ENCODE measurements at places on chromosomes 1 and 21. TPM values are rescaled to one million over a fixed set of nuclear protein-coding genes. Genes with fewer than 3 reads are reported as not detected.
A peak's percentile ranks its signal among the peaks of the same experiment; 100 is the strongest.

The FCRL4 gene
- not detected for total RNA-seq

The NR1I3 gene
- total RNA-seq: not detected

The DEGS1 gene
- total RNA-seq: 47.4 TPM

The CFHR3 gene
- total RNA-seq: 20.9 TPM

The SETSIP gene
- total RNA-seq: not detected

GRCh38 chr1:18190598-18190997 lies 83.0 kb downstream of the IGSF21 start:
- H3K27ac ChIP-seq: no peak overlapping the region
- H3K4me3 ChIP-seq: no peak overlapping the region
- H3K4me1 ChIP-seq: peaks cover 31% of the 10 kb centered on the region
- H3K36me3 ChIP-seq: no peaks in the 10 kb centered on the region
- peak; percentile 20 for DNase-seq
- H3K27me3 ChIP-seq: no peaks in the 10 kb centered on the region

DNA sequence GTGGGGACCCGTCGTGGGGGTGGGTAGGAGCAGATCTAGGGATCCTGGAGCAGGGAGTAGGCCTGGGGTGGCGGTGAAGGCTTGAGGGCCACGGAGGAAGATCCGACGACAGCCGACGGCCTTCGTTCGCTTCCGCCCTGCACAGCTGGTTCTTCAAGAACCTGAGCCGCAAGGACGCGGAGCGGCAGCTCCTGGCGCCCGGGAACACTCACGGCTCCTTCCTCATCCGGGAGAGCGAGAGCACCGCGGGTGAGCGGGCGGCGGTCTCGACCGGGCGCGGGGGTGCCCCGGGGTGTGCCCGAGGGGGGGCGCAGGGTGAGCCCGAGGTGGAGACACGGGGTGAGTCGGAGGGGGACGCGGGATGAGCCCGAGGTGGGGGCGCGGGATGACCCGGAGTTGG lies 16.5 kb upstream of the HDAC1 start:
- no peak overlapping the region for H3K27ac ChIP-seq
- H3K36me3 ChIP-seq: no peaks in the 10 kb centered on the region
- H3K4me1 ChIP-seq: peaks cover 9% of the 10 kb centered on the region
- DNase-seq: no peak
- H3K4me3 ChIP-seq: no peak overlapping the region

GRCh38 chr21:34639882-34640788 lies 25.2 kb upstream of the RCAN1 start:
- H3K27me3 ChIP-seq: no peaks in the 10 kb centered on the region
- no peaks in the 10 kb centered on the region for H3K36me3 ChIP-seq
- no peaks in the 10 kb centered on the region for H3K4me1 ChIP-seq
- no peak overlapping the region for H3K27ac ChIP-seq
- no peak overlapping the region for H3K4me3 ChIP-seq

- no peaks in the 10 kb centered on the region for H3K36me3 ChIP-seq
- no peaks in the 10 kb centered on the region for H3K27me3 ChIP-seq
- no peak for DNase-seq
- H3K27ac ChIP-seq: no peak overlapping the region
- no peaks in the 10 kb centered on the region for H3K4me1 ChIP-seq
- no peak overlapping the region for H3K4me3 ChIP-seq
Observed at GRCh38 chr1:193706766-193707165, 520.4 kb upstream of the B3GALT2 start.

- H3K36me3 ChIP-seq: no peaks in the 10 kb centered on the region
- DNase-seq: peak; percentile 21
- peaks cover 22% of the 10 kb centered on the region for H3K4me1 ChIP-seq
- no peak overlapping the region for H3K4me3 ChIP-seq
Observed at GRCh38 chr21:35294231-35294898, 245.3 kb upstream of the RUNX1 start.

GRCh38 chr1:34742667-34743270 lies 12.1 kb upstream of the GJB5 start:
- H3K4me3 ChIP-seq: no peak overlapping the region
- peaks cover 15% of the 10 kb centered on the region for H3K27me3 ChIP-seq
- peak; percentile 89 for DNase-seq

- H3K4me3 ChIP-seq: peak overlapping the region; percentile 47
- peaks cover 70% of the 10 kb centered on the region for H3K4me1 ChIP-seq
Observed at GRCh38 chr1:39898191-39898590, 3.5 kb downstream of the MYCL start.

DNA sequence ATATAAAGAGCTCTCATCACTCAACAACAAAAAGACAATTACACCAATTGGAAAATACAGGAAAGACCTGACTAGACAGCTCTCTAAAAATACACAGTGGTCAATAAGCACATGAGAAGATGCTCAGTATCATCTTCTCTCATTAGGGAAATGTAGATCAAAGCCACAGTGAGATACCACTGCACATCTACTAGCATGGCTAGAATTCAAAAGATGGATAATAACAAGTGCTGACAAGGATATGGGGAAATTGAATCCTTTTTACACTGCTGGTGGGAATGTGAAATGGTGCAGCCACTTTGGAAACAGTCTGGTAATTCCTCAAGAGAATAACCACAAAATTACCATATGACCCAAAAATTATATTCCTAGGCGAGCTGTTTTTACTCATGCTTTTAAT lies 9.4 kb downstream of the ACOT7 start:
- no peaks in the 10 kb centered on the region for H3K36me3 ChIP-seq
- no peak overlapping the region for H3K4me3 ChIP-seq
- DNase-seq: no peak
- H3K27ac ChIP-seq: no peak overlapping the region
- H3K27me3 ChIP-seq: no peaks in the 10 kb centered on the region

GRCh38 chr1:24659993-24660665 lies 17.0 kb downstream of the SRRM1 start:
- H3K27ac ChIP-seq: no peak overlapping the region
- DNase-seq: no peak
- no peak overlapping the region for H3K4me3 ChIP-seq
- peaks cover 72% of the 10 kb centered on the region for H3K36me3 ChIP-seq
- no peaks in the 10 kb centered on the region for H3K4me1 ChIP-seq
- H3K27me3 ChIP-seq: no peaks in the 10 kb centered on the region

- H3K27ac ChIP-seq: no peak overlapping the region
- no peak overlapping the region for H3K4me3 ChIP-seq
- H3K4me1 ChIP-seq: no peaks in the 10 kb centered on the region
- no peak for DNase-seq
- H3K27me3 ChIP-seq: no peaks in the 10 kb centered on the region
Observed at GRCh38 chr1:14844356-14844755, 245.9 kb downstream of the KAZN start.

- no peaks in the 10 kb centered on the region for H3K27me3 ChIP-seq
- H3K4me3 ChIP-seq: no peak overlapping the region
- H3K4me1 ChIP-seq: no peaks in the 10 kb centered on the region
- no peaks in the 10 kb centered on the region for H3K36me3 ChIP-seq
- DNase-seq: no peak
- no peak overlapping the region for H3K27ac ChIP-seq
Observed at GRCh38 chr21:37183749-37184148, 83.4 kb downstream of the VPS26C start.

DNA sequence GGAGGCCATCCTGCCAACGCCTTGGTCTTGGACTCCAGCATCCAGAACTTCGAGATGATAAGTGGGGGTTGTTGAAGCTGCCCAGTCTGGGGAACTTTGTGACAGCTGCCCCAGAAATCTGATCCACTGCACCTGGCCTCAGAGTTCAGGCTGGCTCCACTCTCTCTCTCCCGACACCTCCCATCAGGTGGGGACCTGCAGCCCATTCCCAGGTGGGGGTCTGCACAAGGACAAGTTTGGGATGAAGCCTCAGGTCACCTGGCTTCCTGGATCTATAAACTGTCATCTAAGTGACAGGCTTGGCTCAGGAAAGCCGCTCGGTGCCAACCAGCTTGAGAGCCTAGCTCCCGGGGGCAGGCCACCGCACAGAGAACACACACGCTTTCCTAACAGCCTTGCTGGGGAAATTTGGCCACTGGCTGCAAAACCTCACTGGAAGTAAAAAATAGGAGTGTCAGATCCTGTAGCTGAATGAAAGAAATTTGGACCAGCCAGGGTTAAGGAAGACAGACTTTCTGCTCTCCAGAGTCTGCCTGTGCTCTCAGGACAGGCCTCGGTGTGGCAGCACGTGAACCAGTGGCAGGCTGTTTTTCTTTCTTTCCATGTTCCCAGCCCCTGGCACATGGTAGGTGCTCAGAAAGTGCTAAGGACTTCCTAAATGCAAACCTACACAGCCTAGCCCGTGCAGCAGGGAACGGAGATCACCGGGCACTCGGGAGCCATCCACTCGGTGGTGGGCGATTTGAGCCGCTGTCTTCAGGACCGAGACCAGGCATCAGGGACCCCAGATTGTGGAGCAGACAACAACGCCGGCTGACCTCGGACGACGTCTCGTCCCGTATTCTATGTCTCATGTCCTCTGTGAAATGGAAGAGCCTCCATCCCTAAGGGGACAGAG lies 42.6 kb upstream of the LBR start:
- no peaks in the 10 kb centered on the region for H3K36me3 ChIP-seq
- peaks cover 5% of the 10 kb centered on the region for H3K4me1 ChIP-seq
- no peak overlapping the region for H3K27ac ChIP-seq
- DNase-seq: no peak
- H3K27me3 ChIP-seq: no peaks in the 10 kb centered on the region
- no peak overlapping the region for H3K4me3 ChIP-seq

GRCh38 chr1:9643351-9644256 lies 7.9 kb upstream of the PIK3CD start:
- H3K36me3 ChIP-seq: no peaks in the 10 kb centered on the region
- H3K27me3 ChIP-seq: no peaks in the 10 kb centered on the region
- no peak for DNase-seq
- H3K4me1 ChIP-seq: no peaks in the 10 kb centered on the region

- H3K27me3 ChIP-seq: no peaks in the 10 kb centered on the region
- peak overlapping the region; percentile 80 for H3K27ac ChIP-seq
- H3K36me3 ChIP-seq: peaks cover 15% of the 10 kb centered on the region
- no peak overlapping the region for H3K4me3 ChIP-seq
- peaks cover 77% of the 10 kb centered on the region for H3K4me1 ChIP-seq
- DNase-seq: no peak
Observed at GRCh38 chr1:156667610-156667967, 9.6 kb downstream of the NES start.

DNA sequence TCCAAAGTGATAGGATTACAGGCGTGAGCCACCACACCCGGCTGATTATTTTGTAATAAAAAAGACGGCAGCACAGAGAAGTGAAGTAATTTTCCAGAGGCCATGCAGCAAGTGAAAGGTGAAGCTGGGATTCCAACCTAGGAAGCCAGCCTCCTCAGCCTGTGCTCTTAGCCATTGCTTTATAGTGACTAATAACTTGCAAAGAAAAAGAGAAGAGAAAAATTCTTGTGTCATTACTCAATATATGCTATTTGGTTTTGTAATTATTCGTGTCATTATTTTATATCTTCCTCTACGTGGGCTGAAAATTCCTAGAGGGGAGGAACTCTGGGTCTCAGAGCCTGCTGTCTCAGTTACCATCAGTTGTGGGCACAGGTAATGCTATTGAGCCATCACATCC lies 1.6 kb upstream of the IER5 start:
- no peak overlapping the region for H3K4me3 ChIP-seq
- DNase-seq: no peak
- no peaks in the 10 kb centered on the region for H3K36me3 ChIP-seq

GRCh38 chr1:156689035-156689952 lies 12.1 kb upstream of the NES start:
- no peak overlapping the region for H3K27ac ChIP-seq
- no peaks in the 10 kb centered on the region for H3K36me3 ChIP-seq
- DNase-seq: peak; percentile 94

DNA sequence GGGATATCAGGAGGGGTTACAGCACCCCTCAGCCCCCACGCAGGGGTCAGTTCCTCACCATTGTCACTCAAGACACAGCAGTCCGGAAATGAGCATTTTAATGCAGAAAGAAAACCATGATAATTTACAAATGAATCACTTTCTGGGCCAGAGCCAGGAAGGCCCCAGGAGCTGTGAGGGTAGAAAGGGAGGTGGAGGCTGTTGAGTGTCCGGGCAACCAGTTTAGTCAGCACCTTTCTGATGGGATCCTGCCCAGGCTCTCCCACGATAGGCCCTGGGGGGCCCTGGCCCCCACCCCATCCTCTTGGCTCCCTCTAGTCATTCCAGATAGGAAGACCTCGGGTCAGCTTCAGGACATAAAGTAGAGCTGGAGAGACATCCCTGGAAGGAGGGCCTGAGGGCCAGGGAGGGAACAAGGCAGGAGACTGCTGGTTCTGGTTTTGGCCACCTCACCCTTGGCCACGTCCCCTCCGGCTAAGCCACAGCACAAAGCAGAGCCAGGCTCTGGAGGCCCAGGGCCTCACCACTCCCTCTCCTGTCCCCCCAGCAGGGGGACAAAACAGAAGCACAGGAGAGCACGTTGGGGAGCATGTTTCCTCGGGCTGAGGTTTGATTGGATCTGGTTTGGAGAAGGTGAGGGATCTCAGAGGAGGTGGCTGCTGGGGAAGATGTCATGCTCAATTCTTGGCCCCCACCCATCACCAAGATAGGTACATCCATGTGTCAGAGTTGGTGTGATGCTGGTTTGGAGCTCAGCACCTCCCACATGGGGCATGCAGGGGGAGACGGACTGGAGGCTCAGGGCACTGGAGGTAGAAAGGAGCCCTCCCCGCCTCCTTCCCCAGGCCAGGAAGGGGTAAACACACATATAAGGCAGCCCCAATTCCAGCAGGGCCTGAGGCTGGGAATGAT lies 20.6 kb downstream of the ETNK2 start:
- H3K27me3 ChIP-seq: no peaks in the 10 kb centered on the region
- H3K36me3 ChIP-seq: no peaks in the 10 kb centered on the region

- no peaks in the 10 kb centered on the region for H3K36me3 ChIP-seq
- peaks cover 6% of the 10 kb centered on the region for H3K4me1 ChIP-seq
- H3K27ac ChIP-seq: no peak overlapping the region
- no peak for DNase-seq
- H3K27me3 ChIP-seq: no peaks in the 10 kb centered on the region
Observed at GRCh38 chr1:42968654-42969053, 10.0 kb upstream of the SLC2A1 start.

All from neural progenitor cell (in vitro differentiated cells).